Urothelium cell line (cell line): ENCODE measurements at places on chromosomes 7 and 10.

DNA sequence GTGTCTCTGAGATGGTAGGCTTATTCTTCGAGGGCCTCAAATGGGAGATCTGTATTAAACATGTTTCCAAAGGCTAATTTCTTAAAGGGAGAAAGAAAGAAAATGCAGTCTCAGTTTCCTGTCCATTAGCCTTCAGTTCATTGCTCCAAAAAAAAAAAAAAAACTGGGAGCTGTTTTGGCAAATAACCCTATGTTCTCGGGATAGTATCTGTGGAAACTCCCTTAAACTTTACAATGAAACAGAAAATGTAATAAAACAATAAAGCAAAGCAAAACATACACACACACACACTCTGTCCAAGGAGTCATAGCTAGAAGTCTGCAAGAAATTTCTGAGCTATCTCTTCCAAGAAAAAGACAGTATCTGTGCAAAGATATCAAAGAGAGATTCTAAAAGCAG lies 172.5 kb upstream of the CELF2 start:
- DNase-seq = no peak

- DNase-seq = no peak
These were observed 31.9 kb downstream of the ANXA8 start for GRCh38 chr10:47451998-47452494.

DNA sequence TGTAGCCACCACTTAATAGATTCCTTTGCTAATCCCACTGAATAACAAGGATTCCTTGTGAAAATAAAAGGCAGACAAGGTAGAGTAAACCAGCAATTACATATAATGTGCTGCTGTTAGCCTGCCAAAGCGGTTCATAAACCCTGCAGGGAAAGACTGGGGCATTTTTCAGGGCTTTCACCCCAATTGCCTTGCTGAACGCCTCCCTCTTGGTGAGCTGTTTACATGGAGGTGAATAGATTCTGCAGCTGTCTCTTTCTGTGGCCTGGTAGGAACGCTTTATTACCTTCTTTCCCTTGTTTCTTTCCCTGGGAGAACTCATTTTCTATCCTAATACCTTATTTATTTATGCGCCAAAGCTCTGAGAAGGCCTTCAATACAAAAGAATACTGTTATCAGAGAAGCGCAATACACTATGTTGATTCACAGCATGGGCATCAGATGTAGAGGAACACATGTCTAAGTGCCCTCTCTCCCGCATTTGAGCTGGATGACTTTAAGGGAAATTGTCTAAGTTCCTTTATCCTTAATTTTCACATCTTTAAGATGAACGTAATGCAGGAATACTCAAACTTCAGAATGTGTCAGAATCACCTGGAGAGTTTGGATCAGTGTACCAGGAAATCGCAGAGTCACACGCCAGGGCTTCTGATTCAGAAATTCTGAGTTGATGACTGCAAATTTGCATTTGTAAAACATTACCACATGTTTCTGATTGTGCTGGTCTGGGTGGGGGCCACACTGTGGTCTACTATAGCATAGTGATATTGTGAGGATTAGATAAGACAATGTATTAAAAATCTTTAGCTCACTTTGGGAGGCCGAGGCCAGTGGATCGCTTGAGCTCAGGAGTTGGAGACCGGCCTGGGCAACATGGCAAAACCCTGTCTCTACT lies 1203.8 kb downstream of the SORCS3 start:
- no peak for DNase-seq

DNA sequence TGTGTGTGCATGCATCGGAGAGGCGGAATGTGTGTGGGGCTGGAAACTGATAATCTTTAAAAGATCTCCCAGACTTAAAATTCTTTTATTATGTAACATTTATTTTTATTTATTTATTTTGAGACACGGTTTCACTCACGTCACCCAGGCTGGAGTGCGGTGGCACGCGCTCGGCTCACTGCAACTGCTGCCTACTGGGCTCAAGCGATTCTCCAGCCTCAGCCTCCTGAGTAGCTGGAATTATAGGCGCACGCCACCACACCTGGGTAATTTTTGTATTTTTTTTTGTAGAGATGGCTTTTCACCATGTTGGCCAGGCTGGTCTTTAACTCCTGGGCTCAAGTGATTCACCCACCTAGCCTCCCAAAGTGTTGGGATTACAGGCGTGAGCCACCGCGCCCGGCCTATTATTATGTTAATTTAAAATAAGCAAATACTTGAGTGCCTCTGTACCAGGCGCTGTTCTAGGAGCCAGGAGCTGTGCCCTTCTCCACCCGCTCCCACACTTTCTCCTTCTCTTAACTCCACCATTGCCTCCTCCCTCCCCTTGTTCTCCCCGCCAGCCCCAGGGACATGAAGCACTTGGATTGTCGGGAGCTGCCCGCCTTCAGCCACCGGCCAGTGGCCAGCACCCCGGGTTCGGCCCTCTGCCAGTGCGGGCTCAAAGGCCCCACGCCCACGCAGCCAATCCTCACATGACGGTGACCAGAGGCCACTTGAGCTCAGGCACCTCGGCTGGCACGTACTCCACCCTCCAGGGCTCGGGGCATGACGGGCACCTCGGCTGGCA lies 163.6 kb downstream of the DNAJB6 start:
- no peak for DNase-seq

GRCh38 chr7:7375538-7375937 lies 160.1 kb downstream of the COL28A1 start:
- no peak for DNase-seq

- peak; percentile 31 for DNase-seq
These were observed 201.0 kb upstream of the TPK1 start for GRCh38 chr7:145036604-145037405.

- DNase-seq = no peak
These were observed 310.6 kb downstream of the HDAC9 start for GRCh38 chr7:18806177-18806576.

DNA sequence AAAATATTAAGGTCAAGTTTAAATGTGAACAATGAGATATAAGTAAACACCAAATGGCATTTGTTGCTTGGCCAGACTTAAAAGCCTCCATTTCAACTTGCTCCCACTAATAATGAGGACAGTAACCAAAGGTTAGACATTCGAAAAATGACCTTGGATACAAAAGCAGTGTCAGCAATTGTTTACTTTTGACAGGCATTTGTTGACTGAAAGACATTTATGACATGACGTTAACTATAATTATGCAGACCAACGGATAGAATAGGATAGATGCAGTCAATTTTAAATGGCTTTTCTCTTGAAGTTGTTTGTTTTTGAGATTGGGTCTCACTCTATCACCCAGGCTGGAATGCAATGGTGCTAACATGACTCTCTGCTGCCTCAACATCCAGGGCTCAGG lies 6.3 kb upstream of the WNT16 start:
- no peak for DNase-seq

DNA sequence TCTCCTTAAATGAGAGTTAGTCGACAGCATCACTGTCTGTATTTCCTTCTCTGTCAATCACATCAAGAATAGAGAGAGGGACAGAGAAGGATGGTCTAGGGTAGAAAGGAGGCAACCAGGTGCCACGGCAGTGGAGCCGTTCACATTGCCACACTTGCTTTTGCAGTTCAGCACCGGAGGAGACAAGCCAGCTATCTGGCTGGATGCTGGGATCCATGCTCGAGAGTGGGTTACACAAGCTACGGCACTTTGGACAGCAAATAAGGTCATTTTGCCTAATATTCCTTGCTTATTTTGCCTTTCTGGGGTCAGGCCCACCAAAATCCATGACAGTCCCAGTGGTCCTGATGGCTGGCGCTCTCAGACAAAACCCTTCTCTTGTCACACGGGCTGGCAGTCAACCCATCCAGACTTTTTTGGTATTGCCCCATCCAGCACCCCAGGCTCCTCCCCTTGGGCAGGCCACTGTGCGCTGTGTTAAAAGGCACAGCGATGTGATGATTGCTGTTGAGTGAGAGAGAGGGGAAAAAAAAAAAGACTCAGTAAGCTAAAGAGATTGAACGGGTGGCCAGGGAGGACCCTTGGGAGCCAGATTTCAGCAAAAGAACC lies 8.4 kb downstream of the CPA2 start:
- DNase-seq = no peak

GRCh38 chr7:79304711-79305110 lies 148.8 kb downstream of the MAGI2 start:
- DNase-seq = no peak

GRCh38 chr7:148967032-148967372 lies 61.3 kb downstream of the PDIA4 start:
- no peak for DNase-seq

DNA sequence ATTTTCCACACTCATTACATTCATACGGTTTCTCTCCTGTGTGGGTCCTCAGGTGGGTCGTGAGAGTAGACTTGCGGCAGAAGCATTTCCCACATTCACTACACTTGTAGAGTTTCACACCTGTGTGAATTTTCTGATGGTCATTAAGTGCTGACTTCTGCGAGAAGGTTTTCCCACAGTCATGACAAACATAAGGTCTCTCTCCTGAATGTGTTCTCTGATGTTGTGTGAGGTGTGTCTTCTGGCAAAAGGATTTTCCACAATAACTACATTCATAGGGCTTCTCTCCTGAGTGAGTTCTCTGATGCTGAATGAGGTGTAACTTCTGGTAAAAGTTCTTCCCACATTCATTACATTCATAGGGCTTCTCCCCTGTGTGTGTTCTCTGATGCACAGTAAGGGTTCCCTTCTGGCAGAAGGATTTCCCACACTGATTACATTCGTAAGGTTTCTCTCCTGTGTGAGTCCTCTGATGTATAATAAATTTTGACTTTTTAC lies 15.1 kb downstream of the ZNF12 start:
- no peak for DNase-seq

- DNase-seq = peak; percentile 32
These were observed 17.6 kb upstream of the IMPDH1 start for GRCh38 chr7:128427289-128427891.

DNA sequence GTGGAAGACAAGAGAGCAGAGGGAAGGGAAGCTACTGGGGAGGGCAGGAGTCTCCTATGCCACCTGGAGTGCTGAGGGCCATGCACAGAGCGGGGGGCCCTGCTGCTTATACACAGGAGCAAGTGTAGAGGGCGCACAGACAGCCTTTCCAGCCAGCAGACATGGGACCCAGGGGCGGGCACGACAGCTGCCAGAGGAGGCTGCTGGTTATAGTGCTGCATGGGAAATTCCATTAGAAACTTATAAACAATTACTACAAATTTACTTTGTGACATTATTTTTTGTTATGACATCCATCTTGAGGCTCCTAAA lies 90.5 kb downstream of the WDFY4 start:
- DNase-seq = no peak

GRCh38 chr7:129773328-129773731 lies 161.8 kb downstream of the NRF1 start:
- no peak for DNase-seq

DNA sequence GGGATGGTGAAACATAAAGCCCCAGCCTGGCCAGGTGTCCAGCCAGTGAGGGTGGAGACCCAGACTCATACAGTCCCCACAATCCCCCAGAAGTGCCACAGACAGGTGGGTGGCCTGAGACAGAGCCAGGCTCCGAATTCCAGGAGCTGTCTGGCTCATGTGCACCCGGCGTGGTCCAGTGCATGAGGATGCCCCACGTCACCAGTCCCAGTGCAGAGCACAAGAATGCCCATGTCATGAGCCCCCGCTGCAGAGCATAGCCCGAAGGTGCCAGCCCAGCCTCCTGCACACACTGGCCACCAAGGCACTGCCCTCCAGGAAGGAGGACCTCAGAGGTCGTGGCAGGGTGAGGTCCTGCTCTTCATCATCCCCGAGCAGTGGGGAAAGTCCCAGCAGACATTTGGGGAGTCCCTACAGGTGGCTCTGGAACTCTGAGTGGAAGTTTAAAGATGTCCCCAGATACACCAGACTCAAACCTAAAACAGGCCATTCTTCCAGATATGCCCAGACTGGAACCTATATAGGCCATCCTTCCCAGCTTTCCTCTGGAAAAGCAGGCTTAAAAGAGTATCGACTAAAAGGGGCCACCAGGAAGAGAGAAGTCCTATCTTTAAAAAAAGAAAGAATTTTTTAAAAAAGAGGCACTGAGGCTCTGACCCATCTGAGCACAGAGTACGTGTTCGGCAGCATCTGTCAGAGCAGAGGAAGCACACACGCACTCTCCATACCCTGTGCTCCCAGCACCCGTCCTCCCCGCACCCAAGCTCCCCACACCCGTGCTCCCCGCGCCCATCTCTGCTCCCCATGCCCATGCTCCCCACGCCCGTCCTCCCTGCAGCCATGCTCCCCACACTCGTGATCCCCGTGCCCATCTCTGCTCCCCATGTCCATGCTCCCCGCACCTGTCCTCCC lies 11.5 kb downstream of the DIP2C start:
- no peak for DNase-seq
